ENCODE measurements at places on chromosomes 1 and 21.

DNA sequence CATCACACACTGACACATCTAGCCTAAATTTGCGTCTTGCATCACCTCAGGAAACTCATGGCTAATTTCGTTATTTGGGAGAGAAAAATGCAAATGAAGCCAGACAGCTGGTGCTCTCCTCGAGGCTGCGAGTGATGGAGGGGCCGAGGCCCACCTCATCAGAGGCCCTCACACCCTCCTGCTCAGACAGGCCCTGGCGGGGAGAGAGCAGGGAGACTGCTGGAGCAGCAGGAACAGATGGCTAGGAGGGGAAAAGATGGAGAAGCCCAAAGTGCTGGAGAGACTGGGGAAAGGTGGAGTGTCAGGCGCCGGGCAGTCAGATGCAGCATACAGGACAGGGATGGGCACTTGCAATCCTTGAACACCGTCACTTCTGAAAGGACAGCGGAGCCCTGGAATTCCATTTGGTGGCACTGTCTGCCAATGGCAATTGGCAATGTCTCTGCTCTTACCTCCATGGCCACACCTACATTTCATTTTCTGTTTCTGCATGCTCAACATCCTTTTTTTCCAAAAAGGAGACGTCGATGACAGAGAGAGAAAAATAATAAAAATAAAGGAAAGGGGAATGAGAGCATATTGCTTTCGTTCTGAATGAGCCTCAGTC is 286.2 kb downstream of the SPATA17 start:
- DNase-seq = no peak

- no peak for DNase-seq
These were observed 64.9 kb upstream of the BARHL2 start for GRCh38 chr1:90782046-90782445.

GRCh38 chr1:79469139-79469538 is 462.6 kb upstream of the ADGRL4 start:
- DNase-seq = no peak

GRCh38 chr1:208791456-208791855 is 547.3 kb upstream of the PLXNA2 start:
- DNase-seq = no peak

- DNase-seq = no peak
These were observed 39.0 kb downstream of the TMCC2 start for GRCh38 chr1:205266611-205267305.

DNA sequence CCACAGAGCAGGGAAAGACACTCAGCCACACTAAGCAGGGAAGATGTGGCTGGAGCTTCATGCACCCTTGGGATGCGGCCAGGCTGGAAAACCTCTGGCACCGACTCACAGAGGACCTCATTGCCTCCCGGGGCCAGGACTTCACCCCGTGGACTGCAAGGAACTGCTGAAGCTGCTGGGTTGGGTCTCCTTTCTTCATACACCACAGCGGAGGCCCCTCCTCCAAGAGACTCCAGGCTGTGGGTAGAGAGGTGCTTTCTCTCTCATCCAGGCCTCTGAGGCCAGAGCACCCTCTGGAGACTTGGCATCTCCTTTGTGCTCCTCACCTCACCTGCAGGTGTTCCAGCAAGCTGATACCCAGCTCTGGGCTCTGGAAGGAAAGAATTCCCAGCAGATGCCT is 76.0 kb upstream of the EDN2 start:
- peak; percentile 24 for DNase-seq

GRCh38 chr1:57845041-57845440 is 421.2 kb upstream of the DAB1 start:
- no peak for DNase-seq

- no peak for DNase-seq
These were observed 87.1 kb downstream of the SELENOF start for GRCh38 chr1:86826856-86827255.

DNA sequence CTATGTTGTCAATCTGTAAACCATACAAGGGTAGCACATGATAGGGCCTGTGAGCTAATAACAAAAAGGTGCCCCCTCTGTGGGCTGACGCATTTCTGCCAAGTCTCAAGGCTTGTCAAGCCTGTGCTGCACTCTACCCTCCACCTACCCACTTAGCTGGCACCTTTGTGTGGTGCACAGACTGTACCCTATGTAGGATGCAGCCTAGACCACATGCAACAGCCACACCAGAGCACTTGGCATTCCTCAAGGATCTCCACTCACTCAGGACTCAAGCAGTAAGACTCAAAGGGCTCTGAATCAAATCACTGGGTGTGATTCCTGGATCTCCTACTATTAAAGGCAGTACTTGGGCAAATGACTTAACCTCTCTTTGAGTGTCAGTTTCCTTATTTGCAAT is 133.5 kb downstream of the BEND5 start:
- DNase-seq = no peak

- no peak for DNase-seq
These were observed at the start of gene ERVH48-1 for GRCh38 chr21:42925114-42925926. ERVH48-1 (minus strand) TSS chr21:42925630; CDS start chr21:42919006, 6,624 bp downstream.

- DNase-seq = no peak
These were observed 3.1 kb downstream of the MCL1 start for GRCh38 chr1:150576367-150576711.

DNA sequence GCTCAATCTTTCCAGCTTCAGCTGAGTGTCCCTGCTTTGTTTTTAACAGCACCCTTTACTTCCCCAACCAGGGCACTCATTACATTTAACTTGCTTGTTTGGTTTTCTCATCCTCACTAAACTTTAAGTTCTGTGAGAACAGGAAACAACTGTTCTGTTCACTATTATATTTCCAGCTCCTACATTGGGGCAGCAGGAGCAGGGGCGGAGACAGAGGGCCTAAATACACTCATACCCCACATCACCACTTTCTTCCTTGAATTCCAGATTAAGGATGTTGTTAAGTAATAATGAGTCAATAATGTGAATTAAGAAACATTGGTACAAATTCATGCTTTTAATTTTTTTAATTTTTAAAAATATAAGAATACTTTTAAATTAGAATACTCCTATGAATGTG is 6.0 kb downstream of the DRAM2 start:
- no peak for DNase-seq

- no peak for DNase-seq
These were observed 23.6 kb upstream of the PLA2G2E start for GRCh38 chr1:19946971-19947370.

DNA sequence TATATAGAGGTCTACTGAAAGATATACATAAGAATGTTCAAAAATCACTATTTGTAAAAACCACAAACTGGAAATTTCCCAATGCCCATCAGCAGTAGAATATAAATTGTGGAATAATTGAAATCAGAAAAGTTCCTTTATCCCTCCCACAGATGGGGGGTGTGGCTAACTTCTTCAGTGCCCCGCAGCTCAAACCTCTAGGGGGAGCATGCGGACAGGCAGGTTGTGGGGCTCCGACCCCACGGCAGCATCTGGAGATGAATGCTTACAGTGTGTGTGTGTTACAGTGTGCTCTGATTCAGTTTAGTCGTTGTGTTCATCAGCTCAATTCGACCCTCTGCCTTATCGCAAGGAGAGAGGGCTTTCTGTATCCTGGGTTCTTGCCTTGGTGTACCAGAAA is 262.1 kb upstream of the LRRC7 start:
- no peak for DNase-seq

GRCh38 chr21:43305811-43306311 is 121.1 kb downstream of the SIK1 start:
- DNase-seq = no peak

DNA sequence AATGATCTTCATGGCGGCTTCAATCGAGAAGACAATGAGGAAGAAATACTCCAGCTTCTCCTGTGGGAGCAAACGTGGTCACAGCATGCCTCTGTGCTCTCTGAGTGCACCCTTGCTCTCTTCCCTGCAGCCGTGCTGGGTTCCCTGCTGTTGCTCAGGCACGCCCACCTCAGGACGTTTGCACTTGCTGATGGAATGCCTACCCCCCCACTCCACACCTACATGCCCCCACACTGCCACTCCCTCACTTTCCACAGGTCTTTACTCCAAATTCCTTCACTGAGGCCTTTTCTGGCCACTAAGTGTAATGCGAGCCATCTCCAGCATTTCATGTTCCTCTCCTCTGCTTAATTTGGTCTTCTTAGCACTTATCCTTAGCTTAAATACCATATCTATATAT is 18.3 kb downstream of the CACNA1S start:
- no peak for DNase-seq
